ENCODE measurements at places on chromosomes 12 and 14.

DNA sequence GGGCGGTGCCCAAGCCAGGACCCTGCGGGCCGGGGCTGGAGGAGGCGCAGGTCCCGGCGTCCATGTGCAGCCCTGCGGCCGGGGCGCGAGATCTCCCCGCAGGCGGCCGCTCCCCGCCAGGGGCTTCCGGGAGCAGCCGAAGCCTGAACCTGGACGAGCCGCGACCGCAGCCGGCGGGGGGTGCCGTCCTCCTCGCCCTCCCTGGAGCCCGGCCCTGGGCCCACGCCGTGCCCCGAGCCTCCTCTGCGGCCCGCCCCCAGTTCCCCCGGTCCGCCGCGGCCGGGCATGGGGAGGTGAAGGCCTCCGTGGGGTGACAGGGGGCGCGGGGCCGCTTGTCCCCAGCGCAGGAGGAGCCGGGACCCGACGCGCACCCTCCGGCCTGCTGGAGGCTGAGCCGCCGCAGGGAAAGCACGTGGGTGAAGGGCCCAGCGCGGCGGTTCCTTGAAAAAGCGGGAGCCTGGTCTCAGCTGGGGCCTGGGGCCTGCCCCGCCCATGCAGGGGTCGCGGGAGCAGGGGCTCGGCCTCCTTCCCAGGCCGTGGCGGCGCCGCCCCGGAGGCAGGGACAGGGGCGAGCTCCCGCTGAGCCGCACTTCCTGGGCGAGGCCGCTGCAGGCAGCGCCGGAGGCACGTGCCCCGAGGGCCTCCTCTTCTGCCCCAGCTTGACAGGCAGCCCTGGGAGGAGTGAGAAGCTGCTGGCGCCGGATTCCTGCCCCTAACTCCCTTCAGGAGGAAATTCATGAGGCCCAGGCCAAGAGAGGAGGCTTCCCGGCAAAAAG is 55.6 kb upstream of the PPP2R5C start:
- no peak for DNase-seq

DNA sequence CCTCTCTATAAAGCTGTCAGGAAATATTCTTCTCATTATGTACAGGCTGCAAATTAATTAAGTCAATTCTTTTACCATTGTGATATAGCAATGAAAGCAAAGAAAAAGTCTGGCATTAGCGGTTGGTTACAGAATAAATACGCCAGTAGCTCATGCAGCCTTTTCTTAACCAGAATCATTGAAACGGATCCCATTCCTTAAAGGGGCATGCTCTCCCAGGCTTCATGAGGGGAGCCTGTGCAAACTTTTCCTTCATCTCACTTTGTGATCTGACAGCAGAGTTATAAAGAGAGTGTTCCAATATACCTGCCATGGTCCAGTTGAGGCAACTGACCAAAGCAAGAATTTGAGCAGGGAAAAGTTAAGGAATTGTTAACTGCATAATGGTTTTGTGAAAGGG is 337.7 kb downstream of the EMP1 start:
- DNase-seq = no peak

- no peak for DNase-seq
These were observed 61.5 kb downstream of the NT5DC3 start for GRCh38 chr12:103779410-103780092.

- no peak for DNase-seq
These were observed 16.9 kb downstream of the PPP4R3A start for GRCh38 chr14:91493169-91493568.

- DNase-seq = no peak
These were observed 243.3 kb upstream of the FKBP4 start for GRCh38 chr12:2551412-2551900.

GRCh38 chr14:106185837-106186233 is 659.5 kb downstream of the TMEM121 start:
- no peak for DNase-seq

DNA sequence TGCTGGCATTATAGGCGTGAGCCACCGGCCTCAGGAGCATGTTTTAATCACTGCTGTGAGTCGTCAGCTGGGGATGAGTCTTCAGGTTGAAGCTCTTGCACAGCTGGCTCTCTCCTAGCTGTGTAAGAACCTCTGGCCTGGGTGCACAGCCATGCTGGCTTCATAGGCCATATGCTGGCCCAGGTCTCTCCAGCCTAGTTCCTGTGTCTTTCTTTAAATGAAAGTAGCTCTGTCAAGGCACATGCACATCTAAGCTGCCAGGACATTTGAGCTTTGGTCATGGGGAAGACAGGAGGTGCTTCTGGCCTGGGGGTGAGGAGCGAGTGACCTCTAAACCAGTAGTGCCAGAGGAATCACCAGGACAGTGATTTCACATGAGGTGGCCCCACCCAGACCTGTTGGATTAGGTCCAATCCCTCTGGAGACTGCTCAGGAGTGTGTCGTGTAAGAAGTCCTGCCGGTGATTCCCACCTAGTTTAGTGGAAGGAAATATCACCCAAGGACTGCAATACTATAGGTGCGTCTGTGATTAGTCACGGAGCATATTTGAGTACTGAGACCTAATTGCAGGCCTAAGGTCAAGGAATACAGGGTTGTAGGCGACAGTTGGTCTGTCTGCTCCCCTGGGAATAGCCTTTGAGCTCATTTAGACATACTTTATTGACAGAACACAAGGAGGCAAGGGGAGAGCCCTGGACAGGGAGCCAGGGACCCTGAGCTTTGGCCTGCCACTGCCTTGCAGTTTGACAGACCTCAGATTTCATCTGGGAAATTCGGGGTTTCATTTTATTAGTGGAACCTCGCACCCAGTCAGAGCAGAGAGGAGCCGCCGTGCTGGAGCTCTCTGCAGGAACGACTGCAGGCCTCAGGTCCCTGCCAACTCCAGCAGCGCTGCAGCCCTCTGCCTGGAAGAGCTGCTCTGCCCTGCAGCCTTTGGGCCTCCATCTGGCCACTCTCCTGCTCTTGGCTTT is 67.0 kb downstream of the ANKRD9 start:
- DNase-seq = no peak

DNA sequence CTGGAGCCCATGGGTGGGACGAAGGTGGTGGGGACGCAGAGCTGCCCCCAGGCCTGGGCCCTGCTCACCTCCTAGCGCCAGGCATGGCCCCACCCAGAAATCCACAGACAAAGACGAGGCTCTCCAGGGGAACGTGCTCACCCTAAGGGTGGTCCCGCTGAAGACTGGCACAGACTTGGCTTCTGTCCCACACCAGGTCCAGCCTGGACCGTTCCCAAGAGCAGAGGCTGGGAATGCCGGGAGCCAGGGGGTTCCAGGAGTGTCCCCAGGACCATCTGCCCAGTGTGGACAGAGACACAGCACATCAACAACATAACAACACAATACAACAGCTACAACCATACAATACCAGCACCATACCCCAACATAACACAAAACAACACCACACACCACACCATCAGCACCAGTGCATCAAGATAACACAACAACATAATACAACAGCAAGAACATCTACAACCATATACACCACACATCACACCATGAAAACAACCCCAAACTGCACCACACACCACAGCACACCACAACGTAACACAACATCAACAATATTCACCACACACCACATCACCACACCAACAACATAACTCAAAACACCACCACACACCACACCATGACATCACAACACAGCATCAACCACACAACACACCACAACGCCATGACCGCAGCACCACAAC is 329.6 kb downstream of the ADGRD1 start:
- no peak for DNase-seq

GRCh38 chr14:102419716-102420115 is 57.0 kb downstream of the TECPR2 start:
- DNase-seq = no peak

GRCh38 chr14:77184396-77185092 is 2.9 kb downstream of the TMEM63C start:
- DNase-seq = no peak

Measured in cortex of kidney (tissue), 1 donor.